ENCODE measurements at places on chromosomes 7 and 10.

DNA sequence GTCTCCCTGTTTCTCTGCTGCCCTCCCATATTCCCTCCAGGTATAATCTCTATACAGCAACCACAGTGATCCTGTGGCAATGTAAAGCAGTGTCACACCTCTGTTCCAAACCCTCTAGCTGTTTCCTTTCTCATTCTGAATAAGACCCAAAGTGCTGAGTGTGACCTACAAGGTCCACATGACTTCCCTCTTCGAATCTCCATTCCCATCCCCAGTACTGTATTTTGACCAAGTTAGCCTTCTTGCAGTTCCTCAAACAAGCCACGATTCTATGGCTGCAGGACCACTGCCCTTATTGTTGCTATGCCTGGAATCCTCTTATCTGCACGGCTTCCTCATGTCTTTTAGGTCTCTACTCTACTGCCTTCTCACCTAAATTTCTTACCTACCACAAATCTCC lies 291.9 kb downstream of the DOCK4 start:
- DNase-seq = no peak

- no peak for DNase-seq
Observed at GRCh38 chr7:42212541-42213090, 24.4 kb downstream of the GLI3 start.

GRCh38 chr7:756231-756927 lies 29.3 kb upstream of the PRKAR1B start:
- no peak for DNase-seq

- DNase-seq = no peak
Observed at GRCh38 chr7:4633012-4633411, 49.1 kb upstream of the FOXK1 start.
